Dermis lymphatic vessel endothelial cell (primary cell): ENCODE measurements at places on chromosomes 2 and 18. TPM values are rescaled to one million over a fixed set of nuclear protein-coding genes. Genes with fewer than 3 reads are reported as not detected.

HOXD12 gene
- total RNA-seq = not detected in 2 replicates

ADGRF3 gene
- total RNA-seq = under 0.01 and 0.09 TPM in 2 replicates

ERMN gene
- total RNA-seq = not detected in 2 replicates

IL36B gene
- not detected in 2 replicates for total RNA-seq

TRIM43 gene
- total RNA-seq = not detected in 2 replicates

PSTPIP2 gene
- 0.22 and 0.95 TPM in 2 replicates for total RNA-seq

NEU4 gene
- under 0.01 TPM in 1 of 2 replicates, not detected in the other for total RNA-seq

RGPD3 gene
- total RNA-seq = 0.11 and 0.17 TPM in 2 replicates
